ENCODE measurements at places on chromosomes 12 and 14. TPM values are rescaled to one million over a fixed set of nuclear protein-coding genes. Genes with fewer than 3 reads are reported as not detected.

GRCh38 chr12:90729736-90730135, 225.2 kb downstream of the CCER1 start:
- no peak for DNase-seq

- peak; percentile 82 for DNase-seq
These were observed 648 bp downstream of the CHD4 start for GRCh38 chr12:6606331-6607131.

GRCh38 chr14:24986206-24986893, 63.6 kb downstream of the STXBP6 start:
- peak; percentile 58 for DNase-seq

DNA sequence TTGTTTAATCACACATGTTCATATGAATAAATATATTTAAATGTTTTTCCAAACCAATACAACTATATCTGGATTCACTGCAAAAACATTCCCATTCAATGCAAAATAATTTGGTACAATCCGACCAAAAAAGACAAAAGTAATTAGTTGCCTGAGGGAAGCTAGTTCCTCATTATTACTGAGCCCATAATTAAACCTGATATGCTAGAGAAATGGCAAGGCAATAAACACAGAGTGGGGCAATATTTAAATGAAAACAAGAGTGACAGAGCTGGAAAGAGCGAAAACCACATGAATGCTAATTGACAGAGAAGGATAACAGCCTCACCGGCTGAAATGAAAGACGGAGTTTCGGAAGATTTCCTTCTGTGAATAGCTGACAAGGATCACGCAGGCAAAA, 82.6 kb downstream of the TMCC3 start:
- no peak for DNase-seq

DNA sequence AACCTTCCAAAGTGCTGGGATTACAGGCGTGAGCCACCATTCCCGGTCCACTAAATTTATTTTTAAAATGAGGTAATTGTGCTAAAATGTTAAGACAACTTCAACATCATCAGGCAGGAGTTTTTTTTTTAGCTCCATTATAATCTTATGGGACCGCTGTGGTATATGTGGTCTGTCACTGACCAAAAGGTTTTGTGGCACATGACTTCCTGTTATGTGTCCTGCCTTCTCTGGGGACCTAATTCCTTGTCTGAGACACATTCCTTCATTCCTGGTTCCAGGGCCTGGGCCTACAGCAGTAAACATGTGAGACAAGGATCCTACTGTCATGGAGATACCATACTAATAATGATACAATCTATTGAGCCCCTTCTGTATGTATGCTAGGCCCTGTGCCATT, 4.9 kb downstream of the TEX52 start:
- DNase-seq, result no peak

The PEBP1 gene
- total RNA-seq, result 227 TPM
